ENCODE measurements at places on chromosomes 6 and 20.

DNA sequence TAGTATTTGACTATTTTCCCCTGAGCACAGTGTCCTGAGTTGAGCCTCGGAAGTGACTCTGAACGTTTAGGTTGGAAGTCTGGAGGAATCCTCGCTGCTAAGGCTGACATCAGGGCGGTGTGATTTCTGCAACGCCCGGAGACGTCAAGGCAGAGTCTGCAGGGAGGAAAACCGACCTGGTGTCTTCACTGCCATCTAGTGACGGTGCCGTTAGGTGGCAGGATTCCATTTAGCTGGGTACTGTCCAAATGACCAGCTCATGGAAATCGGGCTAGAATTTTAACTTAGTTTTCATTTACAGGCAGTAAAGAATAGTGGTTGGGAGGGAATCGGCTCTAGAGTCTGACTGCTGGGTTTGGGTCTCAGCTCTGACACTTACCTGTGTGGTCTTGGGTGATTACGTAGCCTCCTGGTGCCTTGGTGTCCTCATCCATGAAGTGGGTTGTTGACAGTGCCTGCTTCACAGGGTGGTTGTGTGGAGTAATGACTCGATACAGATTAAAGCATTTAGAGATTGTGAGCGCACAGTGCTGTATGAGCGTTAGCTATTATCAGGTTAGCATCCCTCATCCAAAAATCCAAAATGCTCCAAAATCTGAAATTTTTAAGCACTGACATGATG lies 35.0 kb downstream of the FOXF2 start:
- DNase-seq = no peak

DNA sequence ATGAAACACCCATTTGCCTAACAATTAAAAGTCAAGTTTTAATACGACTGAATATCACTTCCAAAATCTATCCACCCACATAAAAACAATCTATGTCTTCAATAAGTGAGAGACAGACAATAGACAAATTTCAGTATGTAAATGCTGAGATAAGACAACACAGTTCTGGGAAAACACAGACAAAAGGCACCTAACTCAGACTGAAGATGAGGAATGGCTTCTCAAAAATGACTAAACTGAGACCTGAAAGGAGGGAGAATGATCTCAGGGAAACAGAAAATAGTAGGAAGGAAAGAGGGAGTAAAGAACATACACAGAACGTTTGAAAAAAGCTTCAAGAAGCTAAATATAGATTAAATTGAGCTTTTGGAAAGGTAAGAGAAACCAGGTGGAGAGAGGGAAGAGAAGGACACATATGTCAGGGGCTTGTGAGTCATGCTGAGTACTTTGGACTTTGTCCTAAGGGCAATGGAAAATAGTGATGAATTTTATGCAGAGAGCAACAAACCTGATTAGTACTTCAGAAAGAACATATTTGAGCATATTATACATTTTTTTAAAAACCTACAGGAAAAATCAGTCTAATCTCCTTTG lies 16.1 kb downstream of the LMBRD1 start:
- DNase-seq = no peak

GRCh38 chr6:24721461-24722215 lies 2.7 kb upstream of the C6orf62 start:
- DNase-seq = no peak

DNA sequence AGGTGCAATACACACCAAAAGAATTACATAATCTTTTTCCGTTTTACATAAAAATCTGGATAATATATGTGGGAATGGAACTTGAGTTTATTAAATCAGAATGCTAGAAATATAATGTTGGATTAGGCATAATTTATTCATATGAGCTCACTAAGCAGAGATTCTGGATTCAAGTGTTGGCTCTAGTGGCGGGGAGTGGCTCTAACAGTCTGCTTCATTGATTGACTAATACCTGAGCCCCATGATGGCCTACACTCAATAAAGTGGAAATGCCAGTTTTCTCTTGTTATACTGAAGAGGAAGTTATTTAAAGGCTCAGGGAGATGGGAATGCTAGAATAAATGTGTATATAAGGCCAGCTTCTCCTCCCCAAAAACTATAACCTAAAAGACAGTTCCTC lies 285.5 kb upstream of the MOCS1 start:
- DNase-seq = no peak

DNA sequence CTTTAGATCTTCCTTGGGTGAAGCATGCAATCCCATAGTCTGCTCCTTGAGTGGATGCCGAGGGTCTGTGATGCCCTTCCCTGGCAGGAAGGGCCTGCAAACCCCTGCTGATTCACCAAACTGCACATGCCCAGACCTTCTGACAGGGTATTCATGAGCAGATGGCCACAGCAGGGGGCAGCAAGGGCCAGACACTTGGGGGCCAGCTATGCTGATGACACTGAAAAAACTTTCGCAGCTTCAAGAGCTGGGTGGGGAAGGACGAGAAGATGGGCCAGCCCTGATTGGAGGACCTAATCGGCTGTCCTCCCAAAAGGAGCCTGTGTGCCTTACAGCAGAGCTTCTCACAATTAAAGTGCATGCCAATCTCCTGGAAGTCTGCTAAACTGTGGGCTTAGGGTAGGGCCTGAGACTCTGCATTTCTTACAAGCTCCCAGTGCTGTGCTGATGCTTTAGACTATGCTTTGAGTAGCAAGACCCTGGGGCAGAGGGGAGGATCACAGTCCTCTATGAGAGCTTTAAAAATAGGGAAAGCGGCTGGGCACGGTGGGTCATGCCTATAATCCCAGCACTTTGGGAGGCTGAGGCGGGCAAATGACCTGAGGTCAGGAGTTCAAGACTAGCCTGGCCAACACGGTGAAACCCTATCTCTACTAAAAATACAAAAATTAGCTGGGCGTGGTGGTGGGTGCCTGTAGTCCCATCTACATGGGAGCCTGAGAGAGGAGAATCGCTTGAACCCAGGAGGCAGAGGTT lies 15.2 kb upstream of the GDAP1L1 start:
- no peak for DNase-seq

- peak; percentile 67 for DNase-seq
These were observed 355.3 kb downstream of the RNF144B start for GRCh38 chr6:18742406-18742805.

GRCh38 chr20:50313827-50314677 lies 123.4 kb downstream of the CEBPB start:
- no peak for DNase-seq

DNA sequence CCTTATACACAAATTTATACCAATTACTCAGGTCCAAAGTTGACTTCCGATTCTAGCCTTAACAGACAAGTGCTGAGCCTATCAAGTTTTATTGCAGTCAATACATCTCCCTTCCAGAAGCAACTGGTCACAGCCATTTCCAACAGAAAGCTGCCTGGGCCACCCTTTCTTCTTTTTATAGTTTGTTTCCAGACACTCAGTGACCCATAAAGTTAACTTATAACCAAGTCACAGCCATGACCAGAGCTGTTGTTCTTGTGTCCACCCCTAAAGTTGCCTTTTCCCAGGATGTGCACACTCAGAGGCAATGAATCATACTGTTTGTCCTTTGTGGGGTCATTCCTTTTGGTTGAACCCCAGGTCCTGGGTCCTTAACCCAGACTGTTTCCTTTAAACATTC lies 89.9 kb downstream of the CD83 start:
- DNase-seq = no peak

- DNase-seq = no peak
These were observed 30.0 kb downstream of the TFEB start for GRCh38 chr6:41705311-41705995.

GRCh38 chr6:87287251-87287650 lies 35.1 kb upstream of the SMIM8 start:
- DNase-seq = no peak

DNA sequence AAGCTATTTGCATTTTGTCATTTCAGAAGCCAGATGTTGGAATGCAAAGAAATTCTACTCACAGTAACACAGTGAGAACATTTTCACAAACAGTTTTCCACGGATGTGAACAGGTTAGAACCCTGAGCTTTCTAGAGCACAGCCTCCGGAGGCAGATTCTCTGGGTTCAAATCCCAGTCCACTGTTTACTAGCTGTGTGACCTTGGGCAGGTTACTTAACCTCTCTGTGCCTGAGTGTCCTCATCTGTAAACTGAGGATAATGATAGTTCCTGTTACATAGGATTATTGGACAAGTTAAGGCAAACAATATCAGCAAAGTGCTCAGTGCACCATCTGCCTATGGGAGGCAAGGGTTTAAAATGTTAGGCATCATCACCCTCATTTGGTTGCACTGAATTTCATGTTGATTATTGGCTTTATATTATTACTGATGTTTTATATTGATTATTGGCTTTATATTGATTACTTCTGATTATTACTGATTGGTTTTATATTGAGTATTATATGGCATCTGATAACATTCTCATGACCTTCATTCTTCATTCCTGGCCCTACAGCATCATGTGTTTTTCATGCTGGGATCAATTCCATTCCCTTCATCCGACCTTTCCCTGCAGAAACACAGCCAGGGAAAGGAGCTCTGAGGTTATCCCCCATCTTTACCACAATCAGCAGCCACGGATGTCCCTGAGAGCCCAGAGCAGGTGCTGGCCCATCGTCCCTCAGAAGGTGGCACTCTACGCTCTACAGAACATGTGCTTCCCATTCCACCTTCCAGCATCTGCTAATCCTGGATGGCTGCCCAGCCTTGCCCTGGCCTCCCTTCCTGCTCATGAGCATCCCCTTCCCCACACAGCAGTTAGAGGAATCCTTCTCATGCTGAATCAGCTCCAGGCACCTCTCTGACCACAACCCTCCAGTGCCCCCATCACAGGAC lies 283.1 kb downstream of the PREX1 start:
- DNase-seq = no peak

- DNase-seq = no peak
These were observed 49.0 kb downstream of the AFG1L start for GRCh38 chr6:108343894-108344293.

DNA sequence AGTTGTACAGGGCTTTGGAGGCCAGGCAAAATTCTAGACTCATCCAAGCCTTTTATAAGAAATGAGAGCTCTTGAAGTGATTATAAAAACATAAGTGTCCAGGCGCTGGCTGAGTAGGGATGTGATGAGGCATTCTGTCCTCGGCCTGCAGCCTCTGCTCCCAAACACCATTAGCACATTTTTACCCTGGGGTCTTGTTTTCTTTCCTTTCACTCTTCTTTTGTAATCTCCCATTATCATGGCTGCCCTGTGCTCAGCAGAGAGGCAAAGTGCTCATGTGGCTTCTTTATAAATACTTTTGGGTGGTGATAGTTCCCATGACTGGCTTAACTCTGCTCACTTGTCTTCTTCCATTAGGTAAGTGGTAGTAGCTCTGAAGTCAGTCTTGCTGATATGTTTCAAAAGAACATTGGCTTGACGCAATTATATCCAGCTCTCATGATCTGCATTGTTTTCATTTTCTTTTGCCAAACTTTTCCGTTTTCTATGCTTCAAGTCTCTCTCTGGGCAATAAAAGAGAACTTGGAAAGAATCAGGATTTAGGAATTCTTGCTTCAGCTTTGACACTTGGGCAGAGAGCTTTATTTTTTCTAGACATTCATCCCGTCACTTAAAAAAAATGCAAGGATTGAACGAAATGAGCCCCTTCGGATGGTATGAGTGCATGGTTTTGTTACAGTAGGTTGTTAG lies 61.1 kb downstream of the CAP2 start:
- DNase-seq = no peak

- DNase-seq = no peak
These were observed 143.7 kb upstream of the PTPN1 start for GRCh38 chr20:50366270-50367103.

DNA sequence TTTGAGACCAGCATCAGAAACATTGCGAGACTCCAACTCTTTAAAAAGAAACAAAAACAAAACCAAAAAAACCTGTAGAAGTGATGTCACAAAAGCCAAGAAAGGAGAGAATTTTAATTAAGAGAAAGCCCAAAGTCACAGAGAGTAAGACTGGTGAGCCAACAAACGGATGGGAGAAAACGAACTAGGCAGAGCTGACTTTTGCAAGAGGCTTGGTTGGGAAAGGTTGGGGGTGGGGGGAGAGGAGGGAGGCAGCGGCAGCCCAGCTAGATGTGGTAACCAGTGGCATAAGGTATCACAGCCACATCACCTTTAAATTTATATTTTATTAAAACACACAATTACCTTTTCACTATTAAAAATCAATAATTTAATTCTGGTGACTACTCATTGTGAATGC lies 23.5 kb downstream of the NOL7 start:
- DNase-seq = no peak

- DNase-seq = no peak
These were observed 35.4 kb downstream of the FNDC1 start for GRCh38 chr6:159204605-159205004.

- no peak for DNase-seq
These were observed 103.2 kb downstream of the FBXO5 start for GRCh38 chr6:152879681-152880080.

- no peak for DNase-seq
These were observed 210.1 kb downstream of the TFAP2C start for GRCh38 chr20:56839222-56839621.

- DNase-seq = no peak
These were observed 29.0 kb upstream of the TMEM244 start for GRCh38 chr6:129890164-129890563.

DNA sequence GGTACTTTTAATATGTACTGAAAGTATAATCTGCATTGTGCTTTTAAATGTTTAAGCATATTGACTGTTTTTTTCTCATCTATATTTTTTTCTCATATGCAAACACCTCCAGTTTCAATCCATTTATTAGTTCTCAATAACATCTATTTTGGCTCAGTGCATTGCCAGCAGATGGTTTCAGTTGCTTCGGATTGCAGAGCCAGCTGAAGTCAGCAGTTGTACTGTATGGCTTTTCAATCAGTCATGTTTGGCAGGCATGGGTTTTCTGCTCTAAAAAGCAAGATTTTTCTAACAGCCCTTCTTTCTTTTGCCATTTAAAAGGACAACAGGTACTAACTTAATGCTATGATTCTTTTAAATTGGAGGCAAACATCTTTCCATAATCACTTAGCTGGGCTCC lies 121.2 kb downstream of the CD109 start:
- DNase-seq = no peak

DNA sequence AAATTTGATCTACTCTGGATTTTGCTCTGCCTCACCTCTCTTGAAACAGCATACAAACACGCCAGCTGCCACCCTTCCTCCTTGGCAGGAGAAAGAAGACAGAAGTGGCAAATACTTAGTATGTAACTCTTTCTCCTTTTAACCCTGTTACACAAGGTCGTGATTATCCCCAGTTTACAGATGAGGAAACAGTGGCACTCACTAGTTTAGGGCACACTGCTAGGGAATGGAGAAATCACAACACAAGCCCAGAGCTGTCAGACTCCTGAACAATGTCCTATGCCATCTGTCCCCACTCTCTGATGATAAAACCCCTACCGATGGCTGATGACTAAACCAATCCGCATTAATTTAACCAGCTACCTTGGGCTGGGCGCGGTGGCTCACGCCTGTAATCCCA lies 79.7 kb downstream of the FGD2 start:
- no peak for DNase-seq

DNA sequence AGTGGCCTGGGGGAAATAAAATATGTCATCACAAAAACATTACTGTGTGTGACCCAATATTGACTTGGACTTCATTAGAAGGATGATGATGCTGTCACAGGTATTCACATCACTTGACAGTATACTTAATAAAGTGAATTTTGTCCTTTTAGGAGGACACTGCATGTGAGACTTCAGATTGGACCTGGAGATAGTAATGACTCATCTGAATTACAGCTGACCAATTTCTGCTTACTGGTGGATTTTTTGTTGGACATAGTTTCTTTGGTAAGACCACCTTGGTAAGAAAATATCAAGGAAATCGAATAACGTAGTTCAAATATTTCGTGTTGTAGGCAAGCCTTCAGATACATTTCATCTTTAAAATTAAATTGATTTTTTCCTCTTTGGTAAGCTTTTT lies 57.1 kb downstream of the DOP1A start:
- no peak for DNase-seq

Measured in non-pigmented ciliary epithelial cell (primary cell).